ENCODE measurements at places on chromosomes 6 and 20.

DNA sequence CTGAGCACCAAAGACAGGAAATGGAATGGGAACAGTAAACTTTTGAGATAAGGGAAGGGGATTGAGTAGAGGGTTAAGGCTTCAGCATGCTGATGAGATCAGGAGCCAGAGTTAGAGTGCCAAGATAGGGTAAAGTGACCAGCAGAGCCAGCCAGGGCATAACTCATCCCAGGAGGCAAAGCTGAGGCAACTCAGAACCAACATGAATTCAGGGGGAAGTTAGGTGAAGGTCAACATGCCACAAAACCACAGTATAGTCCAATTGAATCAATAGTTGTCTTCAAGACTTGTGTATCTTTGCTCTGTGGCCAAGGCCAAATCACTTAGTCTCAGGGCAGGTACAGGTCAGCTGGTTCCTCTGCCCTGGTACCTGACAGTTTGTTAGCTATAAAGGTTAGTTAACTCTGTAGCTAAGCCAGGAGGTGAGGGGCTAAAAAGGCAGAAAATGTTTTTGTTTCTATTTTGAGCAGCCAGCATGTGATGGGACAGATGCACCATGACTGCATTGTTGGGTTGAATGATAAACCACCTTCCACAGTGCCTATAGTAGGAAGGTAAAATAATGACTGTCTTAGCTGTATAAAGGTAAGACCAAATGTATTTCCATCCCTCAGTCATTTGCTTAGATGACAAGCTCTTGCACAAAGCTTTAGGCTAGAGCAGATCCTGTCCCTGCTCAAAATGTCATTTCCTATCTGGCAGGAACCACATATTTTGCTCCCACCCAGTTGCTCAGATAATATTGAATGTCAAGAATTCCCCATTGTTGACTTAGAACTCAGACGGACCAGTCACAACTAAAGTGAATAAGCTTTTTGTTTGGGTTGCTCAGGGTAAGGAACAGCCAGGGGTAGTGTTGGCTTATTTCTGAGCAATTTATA lies 15.8 kb downstream of the RNF8 start:
- no peak for DNase-seq

- DNase-seq, result no peak
These were observed 25.1 kb upstream of the FAM8A1 start for GRCh38 chr6:17574866-17575560.

DNA sequence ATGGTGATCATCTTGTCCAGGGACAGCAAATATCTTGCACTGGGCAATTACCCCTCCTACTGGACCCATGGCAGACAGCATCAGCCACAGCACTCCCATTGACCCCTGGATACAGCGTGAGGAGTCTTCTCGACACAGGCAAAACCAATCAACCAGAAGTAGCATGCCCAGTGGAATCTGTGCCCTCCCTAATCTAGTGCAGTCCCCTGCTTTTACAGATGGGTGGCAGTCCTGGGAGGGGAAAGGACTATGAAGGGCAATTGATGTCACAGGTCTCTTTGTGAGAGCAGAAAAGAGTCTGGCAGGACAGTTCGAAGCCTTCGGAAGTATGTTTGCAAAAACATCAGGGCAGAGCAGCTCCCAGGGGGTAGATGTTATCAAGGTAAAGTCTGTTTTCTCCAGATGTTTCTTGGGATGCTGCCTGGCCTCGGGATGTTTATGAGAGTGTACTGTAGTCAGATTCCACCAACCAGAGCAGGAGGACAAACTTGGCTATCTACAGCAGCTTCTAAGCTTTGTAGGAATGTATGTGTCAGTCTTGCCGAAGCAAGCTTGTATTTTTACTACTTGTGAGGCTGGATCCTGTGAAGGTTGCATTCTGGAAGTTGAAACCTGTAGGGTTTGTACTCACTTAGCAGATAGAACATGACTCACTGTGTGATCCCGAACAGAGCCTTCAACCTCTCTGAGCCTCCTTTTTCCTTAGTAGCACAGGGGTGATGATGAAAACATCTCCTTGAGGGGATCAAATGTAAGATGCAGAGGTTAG lies 63.0 kb upstream of the MYL9 start:
- no peak for DNase-seq

DNA sequence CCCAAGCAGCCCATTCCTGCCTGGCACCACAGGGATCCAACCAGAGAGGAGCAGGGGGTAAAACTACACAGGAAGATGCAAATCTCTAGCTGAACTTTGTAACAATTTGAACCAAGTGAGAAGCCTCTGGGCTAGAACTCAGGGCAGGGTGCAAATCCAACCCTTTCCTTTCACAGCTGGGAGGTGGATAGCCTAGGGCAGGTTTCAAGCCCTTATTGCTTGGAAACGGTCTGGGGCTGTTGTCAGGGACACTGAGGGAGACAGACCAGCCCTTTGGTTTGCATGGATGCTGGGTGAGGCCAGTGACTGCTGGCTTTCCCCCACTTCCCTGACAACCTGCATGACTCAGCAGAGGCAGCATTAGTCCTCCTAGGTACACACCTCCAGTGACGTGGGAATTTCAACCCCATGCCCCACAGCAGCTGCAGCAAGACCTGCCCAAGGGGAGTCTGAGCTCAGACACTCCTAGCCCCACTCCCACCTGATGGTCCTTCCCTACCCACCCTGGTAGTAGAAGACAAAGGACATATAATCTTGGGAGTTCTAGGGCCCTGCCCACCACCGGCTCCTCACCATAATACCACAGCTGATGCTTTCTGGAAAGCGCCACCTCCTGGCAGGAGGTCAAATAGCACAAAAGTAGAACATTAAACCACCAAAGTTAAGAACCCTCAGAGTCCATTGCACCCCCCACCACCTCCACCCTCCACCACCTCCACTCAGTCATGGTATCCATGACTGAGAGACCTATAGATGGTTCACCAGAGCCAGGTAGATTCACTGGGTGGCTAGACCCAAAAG lies 797.7 kb upstream of the MAN1A1 start:
- no peak for DNase-seq

DNA sequence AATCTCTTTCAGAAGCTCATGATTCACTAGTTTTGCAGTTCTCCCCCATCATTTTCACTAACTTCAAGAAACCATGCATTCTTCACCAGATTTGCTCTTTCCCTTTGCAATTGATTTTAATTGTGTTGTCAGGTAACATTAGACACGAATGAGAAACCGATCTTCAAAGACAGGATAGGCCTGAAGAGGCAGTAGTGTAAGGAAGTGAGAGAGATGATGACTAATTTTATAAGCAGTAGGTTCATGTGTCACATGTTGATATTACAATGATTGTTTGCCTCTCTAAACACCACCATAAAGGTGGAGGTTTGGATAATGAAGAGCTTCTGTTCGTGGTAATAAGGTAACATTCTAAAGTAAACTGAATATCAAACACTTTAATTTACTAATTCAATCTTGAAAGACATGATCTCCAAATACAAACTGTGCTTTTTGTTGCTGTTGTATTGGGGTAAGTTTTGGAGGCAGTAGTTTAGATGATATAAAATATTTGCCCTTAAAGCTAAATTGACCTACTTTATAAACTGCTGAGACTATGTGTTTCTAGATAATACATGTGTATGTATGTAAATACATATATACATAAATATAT lies 207.2 kb downstream of the PHACTR1 start:
- no peak for DNase-seq

DNA sequence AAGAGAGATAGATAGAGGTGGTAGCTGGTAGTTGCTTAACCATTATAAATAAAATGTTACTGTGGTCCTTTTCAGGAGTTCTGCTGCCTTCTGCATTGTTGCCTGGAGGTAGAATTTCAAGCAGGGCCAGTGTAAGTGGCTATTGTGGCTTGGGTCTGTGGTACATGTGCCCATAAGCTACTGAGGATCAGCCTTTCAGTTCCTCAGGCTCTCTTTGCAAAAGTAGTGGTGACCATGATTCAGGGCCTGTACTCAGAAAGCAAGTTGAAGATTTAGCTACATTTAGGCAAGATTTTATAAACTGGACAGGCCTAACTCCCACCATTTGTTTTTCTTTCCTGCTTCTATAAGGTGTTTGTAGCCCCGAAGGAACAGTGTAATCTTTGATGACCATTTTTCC lies 199.0 kb downstream of the PDE7B start:
- DNase-seq, result no peak

GRCh38 chr20:51036226-51036625 lies 13.3 kb upstream of the KCNG1 start:
- no peak for DNase-seq

GRCh38 chr6:100194535-100194934 lies 200.5 kb upstream of the MCHR2 start:
- DNase-seq, result no peak

- no peak for DNase-seq
These were observed 93.1 kb downstream of the EPB41L2 start for GRCh38 chr6:130969791-130970491.

GRCh38 chr6:121352941-121353340 lies 18.7 kb upstream of the TBC1D32 start:
- DNase-seq, result no peak

- no peak for DNase-seq
These were observed 97.5 kb downstream of the DLL1 start for GRCh38 chr6:170193326-170193821.

DNA sequence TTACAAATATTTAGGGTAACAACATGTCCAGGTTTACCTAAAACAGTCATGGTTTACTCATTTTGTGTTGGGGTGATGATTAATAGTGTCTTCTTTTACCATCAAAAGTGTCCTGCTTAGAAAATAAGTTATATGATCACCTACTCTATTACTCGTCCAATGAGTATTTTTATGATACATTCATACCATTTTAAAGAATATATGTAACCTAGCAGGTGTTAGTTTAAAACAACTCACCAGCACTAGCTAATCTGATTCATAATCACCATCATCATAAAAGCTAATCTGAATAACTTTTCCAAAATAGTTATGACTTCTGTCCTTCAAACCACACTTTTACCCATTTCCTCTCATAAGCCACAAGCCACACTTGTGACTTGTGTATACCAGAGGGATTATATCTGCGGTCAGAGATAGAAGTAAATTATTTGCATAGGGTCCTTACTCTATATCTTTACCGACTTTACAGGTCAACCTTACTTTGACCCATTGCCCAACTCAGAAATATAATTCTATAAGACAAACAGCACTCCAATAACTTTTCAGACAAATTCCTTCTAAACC lies 33.3 kb upstream of the NRN1 start:
- no peak for DNase-seq

DNA sequence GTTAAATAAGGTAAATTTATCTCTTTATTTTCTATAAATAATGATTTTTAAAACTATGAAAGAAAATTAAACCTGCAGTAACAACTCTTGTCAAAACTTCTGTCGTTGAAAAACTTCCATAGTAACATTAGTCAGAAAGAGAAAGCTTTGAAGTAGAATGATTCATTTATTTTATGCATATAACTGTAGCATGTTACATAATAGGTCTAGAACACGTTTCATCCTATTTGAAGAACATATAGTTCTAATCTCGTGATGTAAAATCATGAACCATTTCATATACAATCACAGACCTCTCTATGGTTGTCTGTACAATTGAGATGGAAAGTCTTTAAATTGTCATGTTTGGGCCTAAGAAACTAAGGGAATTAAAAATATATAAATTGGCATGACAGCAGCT lies 61.3 kb upstream of the MYLIP start:
- no peak for DNase-seq

DNA sequence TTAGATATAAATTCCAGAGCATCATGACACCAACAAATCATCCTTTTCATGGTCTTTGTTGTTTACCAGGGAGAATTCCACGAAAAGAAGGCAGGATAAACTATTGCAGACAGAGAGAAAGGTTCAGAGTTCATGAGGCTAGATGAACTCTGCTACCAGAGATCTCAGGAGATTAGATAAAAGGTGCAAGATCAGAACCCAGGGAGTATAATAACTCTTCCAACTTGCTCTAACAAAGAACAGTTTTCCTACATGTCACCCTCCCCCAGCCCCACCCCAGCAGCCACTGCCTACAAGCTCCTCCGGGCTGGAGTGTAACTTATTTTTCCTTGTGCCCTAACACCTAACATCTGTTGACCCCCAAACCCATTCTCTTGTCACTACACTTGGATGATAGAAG lies 13.9 kb upstream of the CITED2 start:
- no peak for DNase-seq

- no peak for DNase-seq
These were observed 45.5 kb downstream of the ADNP start for GRCh38 chr20:50885781-50886180.

- no peak for DNase-seq
These were observed 30.8 kb downstream of the GSTA4 start for GRCh38 chr6:52964318-52964717.

DNA sequence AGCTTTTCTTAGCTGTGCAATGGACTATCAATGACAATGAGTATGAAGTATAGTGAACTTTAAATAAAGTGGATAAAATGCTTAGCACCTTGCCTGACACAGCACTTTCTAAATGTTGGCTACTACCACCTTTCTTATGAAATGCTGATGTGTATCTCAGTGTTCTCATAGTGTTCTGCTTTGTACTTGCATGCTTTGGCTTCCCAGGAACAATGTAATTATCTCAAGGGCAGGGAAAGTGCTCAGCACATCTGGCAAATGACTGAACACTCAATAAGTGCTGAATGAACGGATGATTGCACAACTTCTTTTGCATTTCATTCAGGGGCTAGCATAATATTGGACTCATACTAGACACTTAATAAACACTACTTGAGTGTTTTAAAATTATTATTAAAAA lies 28.2 kb upstream of the NOX3 start:
- no peak for DNase-seq

DNA sequence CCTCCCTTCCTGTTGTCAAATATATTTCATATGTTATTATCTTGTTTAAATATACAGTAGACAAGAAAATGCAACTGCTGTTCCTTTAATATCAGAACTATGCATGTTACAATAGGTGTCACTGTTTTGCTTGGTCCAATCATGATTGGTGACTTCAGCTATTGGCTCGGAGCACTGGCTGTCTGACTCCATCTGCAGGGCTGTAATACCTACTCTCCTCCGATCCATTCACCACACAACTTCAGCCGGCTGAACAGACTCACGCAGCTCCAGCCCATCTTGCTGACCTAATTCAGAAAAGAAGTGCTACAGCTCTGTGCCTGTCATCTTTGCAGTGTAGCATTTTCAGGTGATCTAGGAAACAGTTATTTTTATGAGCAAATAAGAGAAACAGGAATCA lies at the start of gene BTBD3:
BTBD3 (plus strand) TSS at position 231 of the 400 bp plus-strand sequence. CDS start 383 bp downstream, outside the sequence.
- no peak for DNase-seq

GRCh38 chr20:32507998-32508774 lies 76.9 kb downstream of the NOL4L start:
- DNase-seq, result no peak

- no peak for DNase-seq
These were observed 94.6 kb downstream of the EPB41L2 start for GRCh38 chr6:130968476-130968875.

GRCh38 chr6:119172824-119173223 lies 94.4 kb upstream of the FAM184A start:
- DNase-seq, result no peak

DNA sequence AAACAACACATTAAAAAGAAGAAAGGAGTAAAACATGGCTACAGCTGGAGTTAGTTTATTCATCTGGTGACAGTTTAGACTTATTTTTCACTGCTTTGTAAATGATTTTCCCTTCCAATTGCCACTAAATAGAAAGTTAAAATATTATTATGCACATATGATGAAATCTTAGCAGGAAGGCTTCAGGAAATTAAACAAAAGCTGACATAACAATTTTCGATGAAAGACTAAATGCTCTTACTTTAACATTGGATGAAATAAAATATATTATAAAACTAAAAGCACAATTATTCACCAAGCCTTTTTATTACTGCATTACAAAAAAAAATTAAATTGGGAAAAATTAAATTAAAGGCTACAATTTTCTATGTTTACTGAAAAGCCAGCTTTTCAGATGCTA lies 158.0 kb downstream of the MMUT start:
- DNase-seq, result no peak

Data from T follicular helper cell (primary cell).